ENCODE measurements at places on chromosomes 12 and 14. TPM values are rescaled to one million over a fixed set of nuclear protein-coding genes. Genes with fewer than 3 reads are reported as not detected.

LMNTD1 gene
- total RNA-seq = not detected

RPS6KL1 gene
- 4.6 TPM for total RNA-seq

CHURC1 gene
- total RNA-seq = 36.5 TPM

COL2A1 gene
- not detected for total RNA-seq

DUSP6 gene
- 182 TPM for total RNA-seq

FBRSL1 gene
- total RNA-seq = 37.0 TPM

STON2 gene
- total RNA-seq = 0.12 TPM

MYH6 gene
- 2.1 TPM for total RNA-seq

SYCP3 gene
- total RNA-seq = 0.91 TPM

DNA sequence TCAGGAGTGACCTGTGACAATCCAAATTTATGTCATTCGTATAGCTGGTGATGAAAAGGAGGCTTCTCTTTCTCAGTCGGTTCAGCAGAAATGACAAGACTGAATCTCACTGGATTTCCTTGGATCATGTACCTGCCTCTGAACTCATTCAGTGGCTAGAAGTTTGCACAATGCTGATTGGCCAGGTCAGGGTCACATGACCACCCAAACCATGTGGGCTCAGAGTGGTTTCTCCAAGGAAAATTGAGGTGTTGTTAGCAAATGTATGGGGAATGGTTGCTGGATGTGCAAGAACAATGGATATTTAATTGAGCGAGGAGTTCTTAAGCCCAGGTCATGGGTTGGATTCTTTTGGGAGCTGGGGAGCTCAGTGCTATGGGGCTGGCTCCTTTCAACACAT, 227.5 kb downstream of the AACS start:
- no peak for DNase-seq

- no peak for DNase-seq
Observed at GRCh38 chr12:82174936-82175335, 183.3 kb downstream of the CCDC59 start.

- DNase-seq = no peak
Observed at GRCh38 chr12:42143452-42144157, 1.1 kb downstream of the GXYLT1 start.

DNA sequence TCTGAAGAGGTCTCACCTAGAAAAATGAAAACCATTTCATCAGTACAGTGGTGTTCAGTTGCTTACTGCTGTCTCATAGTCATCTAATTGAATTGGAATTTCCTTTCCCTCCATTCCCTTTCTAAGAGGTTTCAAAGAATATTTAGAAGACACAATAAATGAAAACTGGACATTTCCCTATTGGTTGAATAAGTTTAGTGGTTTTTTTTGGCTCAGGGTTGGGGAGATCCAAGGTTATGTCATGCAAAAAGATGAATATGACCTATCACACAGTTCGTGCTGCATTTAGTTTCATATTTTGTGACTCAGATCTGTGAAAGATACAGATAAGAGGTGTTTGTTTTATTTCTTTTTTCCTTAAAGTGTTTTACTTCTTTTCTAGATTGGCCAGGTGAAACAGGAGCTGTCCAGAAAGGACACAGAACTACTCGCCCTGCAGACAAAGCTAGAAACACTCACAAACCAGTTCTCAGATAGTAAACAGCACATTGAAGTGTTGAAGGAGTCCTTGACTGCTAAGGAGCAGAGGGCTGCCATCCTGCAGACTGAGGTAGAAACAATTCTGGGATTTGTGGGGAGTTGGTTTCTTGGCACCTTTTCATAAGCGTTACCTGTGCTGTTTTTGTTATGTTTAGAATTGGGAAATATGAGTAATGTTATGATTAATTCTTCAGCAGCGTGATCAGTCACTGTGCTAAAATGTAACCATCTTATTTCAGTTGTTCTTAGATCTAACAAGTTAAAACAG, 124.6 kb downstream of the ERC1 start:
- no peak for DNase-seq

- DNase-seq = no peak
Observed at GRCh38 chr14:74834692-74835392, 41.1 kb downstream of the PROX2 start.

GRCh38 chr14:38336298-38336697, 80.4 kb upstream of the CLEC14A start:
- no peak for DNase-seq

DNA sequence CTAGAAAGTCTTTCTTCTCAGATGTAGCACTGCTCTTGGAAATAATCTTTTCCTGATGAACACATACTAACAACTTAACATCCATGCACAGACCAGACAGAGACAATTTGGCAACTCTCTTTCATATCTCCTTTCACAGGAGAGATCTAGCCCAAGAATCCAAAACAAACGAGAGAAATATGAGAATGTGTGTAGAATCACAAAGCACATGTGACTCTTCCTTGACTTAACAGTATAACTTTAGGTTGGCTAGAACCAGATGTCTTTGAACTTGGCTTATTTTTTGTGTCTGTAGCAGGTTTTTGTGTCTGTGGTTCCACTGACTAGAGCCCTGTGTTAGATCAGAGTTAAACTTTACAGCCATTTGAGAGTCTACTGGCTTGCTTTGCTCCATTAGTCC, 114.2 kb downstream of the STXBP6 start:
- DNase-seq = no peak

Data from activated T-cell treated with anti-CD3 and anti-CD28 coated beads, Interleukin-2, amount 50 U/mL, for 72 hours (primary cell).